GOT3 (cell line): ENCODE measurements at places on chromosomes 12 and 14.

GRCh38 chr12:25806271-25806670, 152.2 kb upstream of the RASSF8 start:
- no peak for DNase-seq

DNA sequence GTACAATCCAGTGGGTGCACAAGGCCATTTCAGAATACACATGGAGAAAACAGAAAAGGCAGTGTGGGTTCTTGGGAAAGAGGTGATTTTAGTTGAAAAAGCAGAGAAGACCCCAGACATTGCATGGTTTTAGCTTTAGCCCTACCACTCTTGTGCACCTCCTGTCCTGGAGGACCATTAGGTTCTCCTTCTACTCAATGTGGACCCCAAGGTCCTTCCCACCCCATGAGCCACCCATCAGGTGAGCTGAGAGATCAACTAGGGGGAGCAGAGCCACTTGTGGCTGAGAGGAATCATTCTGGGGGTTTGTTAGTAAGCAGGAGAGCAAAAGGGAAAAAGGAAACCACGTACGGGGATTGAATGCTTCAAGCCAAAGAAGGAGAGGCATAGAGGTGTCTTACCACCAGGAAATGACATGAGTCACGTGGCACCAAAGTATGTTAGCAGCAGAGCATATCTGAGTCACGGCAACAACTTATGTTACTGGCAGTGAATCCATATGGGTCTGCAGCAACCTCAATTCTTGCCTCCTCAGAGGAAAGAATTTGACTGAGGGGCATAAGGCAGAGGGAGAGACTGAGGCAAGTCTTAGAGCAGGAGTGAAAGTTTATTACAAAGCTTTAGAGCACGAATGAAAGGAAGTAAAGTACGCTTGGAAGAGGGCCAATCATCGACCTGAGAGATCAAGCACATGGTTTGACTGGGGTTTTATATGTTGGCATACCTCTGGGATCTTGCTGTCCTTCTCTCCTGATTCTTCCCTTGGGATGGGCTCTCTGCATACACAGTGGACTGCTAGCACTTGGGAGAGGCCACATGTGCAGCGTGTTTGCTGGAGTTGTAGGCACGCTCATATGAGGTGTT, 73.9 kb downstream of the HSD17B6 start:
- no peak for DNase-seq

- no peak for DNase-seq
Measured at GRCh38 chr12:28578833-28579252, 388.6 kb downstream of the CCDC91 start.

GRCh38 chr12:69698769-69699540, at the start of gene BEST3:
Gene BEST3 (minus strand): TSS chr12:69699303. CDS start chr12:69697798, 1,505 bp downstream.
- no peak for DNase-seq

DNA sequence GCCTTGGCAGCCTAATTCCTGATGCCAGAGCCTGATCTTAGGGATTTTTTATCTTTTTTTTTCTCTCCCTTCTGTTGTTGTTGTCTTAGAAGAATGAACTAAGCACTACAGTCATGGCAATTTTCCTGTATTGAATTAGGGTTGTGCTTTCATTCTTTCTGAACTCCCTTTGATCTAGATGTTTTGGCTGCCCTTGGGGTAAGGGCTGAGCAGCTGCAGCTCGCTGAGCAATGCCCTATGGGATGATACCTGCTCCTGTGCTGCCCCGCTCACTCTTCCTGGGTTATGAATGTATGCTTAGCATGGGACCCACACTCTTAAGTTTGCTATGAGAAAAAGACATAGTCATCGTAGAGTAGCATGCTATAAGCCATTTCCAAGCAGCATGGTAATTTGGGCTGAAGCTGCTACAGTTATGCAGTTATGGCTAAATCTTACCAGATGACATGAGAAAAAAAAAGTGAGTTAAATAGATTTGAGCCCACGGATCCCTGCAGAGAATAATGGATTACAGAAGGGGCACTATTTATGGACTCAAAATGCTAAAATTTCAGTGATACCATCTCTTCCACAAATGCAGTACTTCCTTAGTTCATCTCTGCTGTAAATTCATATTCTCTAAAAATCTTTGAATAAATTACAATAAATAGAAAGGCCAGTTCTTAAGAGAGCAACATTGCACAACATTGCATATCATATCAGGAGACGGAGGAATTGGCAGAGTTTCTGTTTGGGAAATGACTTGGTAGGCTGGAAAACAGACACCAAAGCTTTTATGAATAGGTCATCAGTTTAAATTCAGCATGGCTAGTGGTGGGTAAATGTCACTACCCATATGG, 79.2 kb upstream of the PTHLH start:
- no peak for DNase-seq

DNA sequence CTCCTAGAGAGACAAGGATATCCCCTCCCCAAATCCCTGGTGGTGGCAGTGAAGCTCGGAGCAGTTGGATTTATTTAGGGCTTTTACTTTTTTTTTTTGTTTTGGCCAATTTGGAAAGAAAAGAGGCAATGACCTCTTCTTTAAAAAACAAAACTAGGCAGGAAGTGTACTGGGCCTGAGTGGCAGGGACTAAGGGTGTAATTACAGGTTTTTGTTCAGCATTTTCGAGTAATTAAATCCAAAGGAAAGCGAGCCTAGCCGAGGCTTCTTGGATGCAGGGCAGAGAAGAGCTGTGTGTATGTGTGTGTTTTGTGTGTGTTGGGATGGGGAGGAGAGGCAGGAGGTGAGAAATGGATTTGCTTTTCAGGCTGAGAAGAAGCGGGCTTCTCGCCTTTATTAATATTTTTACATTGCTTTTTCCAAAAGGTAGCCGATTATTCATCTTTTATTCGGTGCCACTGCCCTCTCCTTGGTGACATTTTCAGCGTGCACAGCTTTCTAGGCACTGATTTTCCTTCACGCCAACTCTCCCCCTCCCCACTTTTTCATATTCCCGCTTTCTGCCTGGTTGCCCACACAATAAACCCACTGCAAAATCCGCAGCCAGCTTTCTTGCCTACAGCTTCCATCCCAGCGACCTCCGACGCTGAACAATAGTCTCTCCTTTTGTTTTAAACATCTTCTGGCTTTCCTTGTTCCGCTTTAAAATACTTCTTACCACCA, 8.9 kb upstream of the IRF2BPL start:
- DNase-seq = no peak

DNA sequence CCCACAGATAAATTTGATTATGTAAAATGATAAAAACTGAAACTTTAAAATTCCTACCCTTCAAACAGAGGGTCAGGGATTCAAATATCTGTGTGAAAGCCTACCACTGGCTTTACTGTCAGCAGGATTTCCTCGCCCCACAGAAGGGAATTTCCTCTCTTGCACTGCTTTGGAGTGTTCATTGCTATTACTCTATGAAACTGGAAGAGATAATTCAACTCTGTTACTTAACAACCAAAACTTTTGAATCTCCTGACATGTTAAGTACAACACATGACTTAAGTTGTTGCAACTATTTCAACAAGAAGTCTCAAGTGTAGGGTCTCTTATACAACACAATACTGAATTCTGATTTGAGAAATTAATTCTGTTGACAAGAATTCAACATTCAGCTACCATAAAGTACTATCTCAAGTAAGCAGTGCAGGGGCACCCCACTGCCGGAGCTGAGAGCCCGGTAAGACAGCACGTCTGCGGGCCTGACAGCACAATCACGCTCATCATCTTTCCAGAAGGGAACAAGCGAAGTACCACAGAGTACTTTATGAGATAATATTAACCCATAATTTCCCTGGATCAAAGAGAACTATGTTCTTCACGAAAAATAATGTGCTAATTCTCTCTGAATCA, 22.9 kb downstream of the DICER1 start:
- no peak for DNase-seq

DNA sequence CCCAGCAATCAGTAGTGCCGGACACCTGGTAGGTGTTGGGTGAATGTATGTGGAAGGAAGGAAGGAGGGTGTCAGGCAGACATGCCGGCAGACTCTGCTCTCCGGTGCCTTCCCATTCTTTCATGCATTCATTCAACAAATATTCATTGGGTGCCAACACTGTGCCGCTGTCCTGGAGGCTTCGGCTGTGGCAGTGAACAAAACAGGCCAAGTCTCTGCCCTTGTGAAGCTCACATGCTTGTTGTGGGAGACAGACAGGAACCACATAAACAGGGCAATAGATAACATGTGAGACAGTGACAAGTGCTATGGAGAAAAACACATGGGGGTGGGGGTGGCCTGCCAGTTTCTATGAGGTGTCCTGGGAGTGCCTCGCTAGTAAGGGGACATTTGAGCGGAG, 56.5 kb upstream of the ATF1 start:
- no peak for DNase-seq

- no peak for DNase-seq
Measured at GRCh38 chr14:55281316-55281839, 10.2 kb downstream of the FBXO34 start.

- DNase-seq = no peak
Measured at GRCh38 chr14:31038521-31039166, 12.5 kb upstream of the STRN3 start.
